Activated effector memory CD4-positive, alpha-beta T cell treated with anti-CD3 and anti-CD28 coated beads, Interleukin-2, amount 50 U/mL, for 16 hours (primary cell): ENCODE measurements at places on chromosomes 6 and 20.

- DNase-seq = no peak
Observed at GRCh38 chr6:100378576-100378975, 86.1 kb downstream of the SIM1 start.

GRCh38 chr6:84902354-84902928 lies 138.0 kb upstream of the TBX18 start:
- no peak for DNase-seq

DNA sequence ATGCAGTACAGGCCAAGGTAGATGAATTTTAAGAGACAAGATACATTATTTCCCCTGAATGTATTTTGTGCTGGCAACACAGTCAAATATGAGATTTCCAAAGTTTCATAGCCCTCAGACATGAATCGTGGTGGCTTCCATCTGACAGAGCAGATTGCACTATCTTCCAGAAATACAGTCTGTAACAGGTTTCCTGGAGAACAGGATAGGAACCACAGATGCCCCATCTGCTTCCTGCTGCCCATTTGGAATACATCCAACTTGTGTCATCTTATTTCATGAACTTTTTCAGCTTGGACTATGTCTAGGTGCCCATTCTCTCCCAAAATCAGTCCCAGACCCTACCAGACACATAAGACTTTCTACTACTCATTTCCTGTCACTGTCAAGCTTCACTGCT lies 426.0 kb downstream of the KIF16B start:
- DNase-seq = no peak

GRCh38 chr6:130203370-130203769 lies 19.4 kb downstream of the SAMD3 start:
- no peak for DNase-seq

GRCh38 chr6:133257545-133258105 lies 16.5 kb downstream of the EYA4 start:
- no peak for DNase-seq

GRCh38 chr6:12804952-12805645 lies 88.5 kb downstream of the PHACTR1 start:
- no peak for DNase-seq

- no peak for DNase-seq
Observed at GRCh38 chr6:34602318-34603111, 46.4 kb upstream of the SPDEF start.

DNA sequence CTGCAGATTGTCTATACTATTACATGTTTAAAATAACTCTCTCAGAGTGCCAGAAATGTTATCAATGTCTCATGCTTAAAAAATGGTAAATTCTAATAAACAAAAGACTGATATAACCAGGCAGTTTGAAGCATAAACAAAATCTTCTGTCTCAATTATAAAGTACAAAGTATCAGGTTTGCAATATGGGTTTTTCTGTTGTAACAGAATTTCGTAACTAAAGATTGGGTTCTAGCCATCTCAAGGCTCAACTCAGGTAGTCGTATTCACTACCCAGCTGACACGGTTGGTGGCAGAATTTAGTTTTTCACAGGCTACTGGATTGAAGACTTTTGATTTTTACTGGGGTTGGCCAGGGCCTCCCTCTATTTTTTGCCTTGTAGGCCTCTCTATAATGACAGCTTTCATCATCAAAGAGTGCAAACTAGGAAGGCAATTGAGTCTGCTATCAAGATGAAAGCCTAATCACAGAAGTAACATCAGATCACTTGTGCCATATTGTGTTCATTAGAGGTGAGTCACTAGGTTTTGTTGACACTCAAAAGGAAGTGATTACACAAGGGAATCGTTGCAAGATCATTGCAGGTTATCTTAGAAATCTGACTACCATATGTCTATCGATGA lies 3.6 kb downstream of the CYP39A1 start:
- no peak for DNase-seq

DNA sequence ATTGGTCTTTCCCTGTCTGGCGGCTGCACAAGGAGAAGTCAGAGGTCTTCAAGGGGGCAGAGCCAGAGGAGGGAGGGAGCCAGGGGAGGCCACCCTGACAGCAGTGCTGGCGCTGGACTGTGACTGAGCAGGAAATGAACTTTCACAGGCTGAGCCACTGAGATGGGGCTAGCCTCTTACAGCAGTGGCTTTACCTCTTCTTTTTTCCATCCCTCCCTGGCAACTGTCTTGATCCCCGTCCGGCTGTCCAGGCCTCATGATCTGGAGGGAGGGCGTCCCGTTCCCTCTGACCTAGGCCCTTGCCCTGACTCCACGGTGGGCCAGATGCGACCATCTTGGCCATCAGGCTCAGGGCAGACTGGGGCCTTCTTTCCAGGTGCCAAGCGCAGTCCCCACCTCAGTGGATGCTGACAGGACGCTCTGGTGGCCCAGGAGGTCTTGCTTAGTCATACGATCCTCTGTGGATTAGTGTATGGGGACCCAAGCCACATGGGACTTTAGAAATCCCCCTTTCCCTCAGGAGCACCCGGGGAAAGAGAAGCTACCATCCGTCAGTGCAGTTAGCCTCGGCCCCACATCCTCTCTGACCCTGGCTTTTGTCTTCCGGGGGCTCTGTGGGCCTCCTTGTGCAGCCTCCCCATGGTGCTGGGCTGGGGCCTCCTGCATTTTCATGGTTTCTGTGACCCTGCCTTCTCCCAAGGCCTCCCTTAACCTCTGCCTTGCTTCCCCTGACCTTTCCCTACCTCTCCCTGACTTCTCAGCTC lies 57.4 kb upstream of the CCDC167 start:
- no peak for DNase-seq

GRCh38 chr20:43389211-43389610 lies 68.5 kb upstream of the SRSF6 start:
- DNase-seq = no peak

DNA sequence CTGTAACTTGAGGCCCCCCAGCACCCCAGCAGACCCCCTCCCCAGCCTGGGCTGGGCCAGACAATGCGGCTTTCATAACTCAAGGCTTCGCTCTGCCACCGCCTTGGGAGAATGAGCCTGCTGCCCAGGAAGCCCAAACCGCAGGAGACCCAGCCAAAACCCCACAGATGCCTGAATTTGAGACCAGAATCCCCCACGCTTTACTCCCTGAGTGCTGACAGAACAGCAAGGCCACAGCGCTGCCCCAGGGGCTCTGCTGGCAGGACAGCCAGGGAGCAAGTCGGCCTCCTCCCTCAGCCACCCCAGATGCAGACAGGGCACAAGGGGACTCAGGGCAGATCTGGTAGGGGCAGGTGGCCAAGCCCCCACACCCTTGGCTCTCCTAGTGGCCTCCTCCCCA lies 2.2 kb downstream of the MDFI start:
- no peak for DNase-seq

GRCh38 chr20:34522969-34523871 lies 7.0 kb downstream of the DYNLRB1 start:
- peak; percentile 80 for DNase-seq

- no peak for DNase-seq
Observed at GRCh38 chr6:156857573-156857972, 80.4 kb downstream of the ARID1B start.

DNA sequence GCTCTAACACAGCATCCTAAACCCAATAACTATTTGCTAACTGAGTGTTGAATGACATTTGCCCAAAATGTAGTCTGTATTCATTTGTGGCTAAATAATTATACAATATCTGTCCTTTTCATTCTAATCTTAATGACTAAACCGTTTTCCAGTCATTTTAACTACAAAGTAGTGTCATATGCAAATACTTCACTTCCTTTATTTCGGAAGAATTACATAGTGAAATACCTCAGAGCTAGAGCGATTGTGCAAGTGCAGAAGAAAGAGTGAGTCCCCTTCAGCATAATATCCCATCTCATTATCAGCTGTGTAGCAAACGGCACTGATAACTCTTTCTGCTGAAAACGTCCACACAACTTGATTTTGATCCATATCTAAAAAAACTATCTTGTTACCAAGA lies 66.2 kb downstream of the ROS1 start:
- no peak for DNase-seq

- DNase-seq = no peak
Observed at GRCh38 chr6:31121131-31121790, 1.0 kb upstream of the CDSN start.

DNA sequence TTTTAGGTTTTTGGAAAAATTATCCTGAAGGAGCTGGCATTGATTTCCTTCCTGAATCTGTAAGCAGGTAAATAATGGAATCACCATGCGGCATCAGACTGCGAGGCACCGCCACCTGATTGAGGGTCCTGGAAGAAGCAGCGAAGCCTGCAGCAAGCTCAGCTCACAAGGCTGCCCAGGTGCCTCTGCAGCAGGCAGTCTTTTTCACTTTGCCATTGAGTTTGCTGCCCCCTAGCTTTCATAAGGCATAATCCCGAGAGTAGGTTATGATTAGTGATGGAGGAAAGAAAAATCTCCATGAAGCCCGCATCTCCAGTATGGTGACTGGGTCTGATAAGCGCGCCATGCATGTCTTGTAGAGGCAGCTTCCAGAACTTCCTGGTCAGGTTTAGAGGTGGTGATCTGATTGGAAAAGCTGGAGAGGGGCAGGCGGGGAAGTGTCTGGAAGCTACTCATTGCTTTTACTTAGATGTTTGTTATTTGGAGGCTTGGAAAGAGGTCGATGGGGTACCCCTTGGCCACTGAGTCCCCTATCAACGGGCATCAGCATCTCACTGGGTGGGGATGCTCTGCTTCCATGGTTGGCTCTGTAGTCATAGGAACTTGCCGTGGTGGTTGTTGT lies 26.7 kb downstream of the IYD start:
- no peak for DNase-seq

DNA sequence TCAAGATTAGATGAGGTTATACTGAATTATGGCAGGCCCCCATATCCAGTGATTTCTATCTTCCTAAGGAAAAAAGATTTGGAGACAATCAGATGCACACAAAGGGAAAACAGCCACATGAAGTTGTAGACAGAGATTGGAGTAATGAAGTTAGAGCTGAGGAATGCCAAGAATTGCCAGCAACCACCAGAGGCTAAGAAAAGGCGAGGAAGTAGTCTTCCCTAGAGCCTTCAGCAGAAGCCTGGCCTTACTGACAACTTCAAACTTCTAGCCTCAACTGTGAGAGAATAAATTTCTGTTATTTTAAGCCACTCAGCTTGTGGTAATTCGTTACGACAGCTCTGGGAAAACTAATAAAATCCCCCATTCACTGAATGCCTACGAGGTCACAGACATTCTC lies 473.9 kb downstream of the COL12A1 start:
- no peak for DNase-seq

GRCh38 chr6:44558832-44559251 lies 171.3 kb downstream of the CDC5L start:
- no peak for DNase-seq

DNA sequence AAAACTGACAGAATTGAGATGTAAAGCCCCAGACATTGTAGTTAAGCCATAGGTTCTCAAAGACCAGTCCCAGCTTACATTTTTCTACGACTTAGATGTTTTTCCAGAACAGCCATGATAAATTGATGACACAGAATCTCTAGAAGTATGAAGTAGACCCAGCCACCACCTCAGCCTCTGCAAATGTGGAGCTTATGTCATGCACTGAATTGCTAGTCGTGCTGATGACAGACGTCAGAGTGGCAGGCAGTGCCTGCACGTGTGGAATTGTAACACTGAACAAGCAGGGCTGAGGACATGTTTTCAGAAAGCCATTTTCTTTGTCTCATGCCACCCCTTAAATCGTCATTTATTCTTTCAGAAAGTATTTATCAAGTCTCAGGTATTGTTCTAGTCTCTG lies 72.4 kb upstream of the TMEM181 start:
- DNase-seq = no peak

DNA sequence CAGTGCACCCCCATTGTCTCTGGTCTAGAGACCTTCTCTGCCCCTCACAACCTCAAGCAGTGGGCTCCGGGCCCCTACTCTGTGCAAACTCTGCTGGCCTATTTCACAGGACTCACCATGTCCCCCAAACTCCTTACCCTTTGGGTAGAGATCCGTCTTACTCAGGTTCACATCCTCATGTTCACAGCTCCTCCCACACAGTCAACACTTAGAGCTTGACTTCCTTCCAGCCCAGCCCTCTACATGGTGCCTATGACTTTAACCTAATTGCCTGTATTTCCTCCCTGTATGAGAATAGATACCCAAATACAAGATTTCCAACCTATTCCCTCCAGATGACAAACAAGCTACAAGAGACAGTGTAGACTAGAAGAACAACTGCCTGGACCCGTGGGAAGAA lies 528.6 kb upstream of the JARID2 start:
- DNase-seq = no peak

DNA sequence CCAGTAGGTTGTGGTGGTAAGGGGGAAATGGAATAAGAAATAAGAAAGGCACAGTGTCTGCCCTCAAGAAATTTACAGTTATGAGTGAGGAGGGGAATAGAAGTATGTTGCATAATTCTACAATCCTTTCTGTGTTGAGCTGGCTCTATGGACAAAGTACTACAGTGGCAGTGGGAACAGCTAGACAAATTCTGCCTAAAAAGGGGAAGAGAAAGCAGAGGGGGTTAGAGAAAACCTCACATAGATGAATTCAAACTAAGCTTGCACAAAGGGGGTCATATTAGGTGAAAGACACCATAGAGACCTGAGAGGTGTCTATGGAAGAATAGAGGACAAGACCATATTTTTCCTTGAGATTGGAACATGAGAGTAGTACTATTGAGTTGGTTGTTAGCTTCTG lies 146.9 kb upstream of the VGLL2 start:
- DNase-seq = no peak

DNA sequence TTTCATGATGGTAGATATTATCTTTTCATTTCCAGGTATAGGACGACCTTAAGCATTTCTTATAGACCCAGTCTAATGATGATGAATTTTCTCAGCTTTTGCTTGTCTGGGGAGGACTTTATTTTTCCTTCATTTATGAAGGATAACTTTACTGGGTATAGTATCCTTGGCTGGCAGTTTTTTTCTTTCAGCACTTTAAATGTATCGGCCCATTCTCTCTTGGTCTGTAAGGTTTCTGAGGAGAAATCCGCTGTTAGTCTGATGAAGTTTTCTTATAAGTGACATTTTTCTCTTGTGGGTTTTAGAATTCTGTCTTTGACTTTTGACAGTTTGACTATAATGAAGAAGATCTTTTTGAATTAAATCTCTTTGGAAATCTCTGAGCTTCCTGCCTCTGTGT lies 144.7 kb upstream of the SLC22A23 start:
- no peak for DNase-seq

GRCh38 chr6:158575550-158575949 lies 15.7 kb downstream of the TMEM181 start:
- no peak for DNase-seq

GRCh38 chr6:56348578-56348977 lies 101.2 kb upstream of the COL21A1 start:
- DNase-seq = no peak

DNA sequence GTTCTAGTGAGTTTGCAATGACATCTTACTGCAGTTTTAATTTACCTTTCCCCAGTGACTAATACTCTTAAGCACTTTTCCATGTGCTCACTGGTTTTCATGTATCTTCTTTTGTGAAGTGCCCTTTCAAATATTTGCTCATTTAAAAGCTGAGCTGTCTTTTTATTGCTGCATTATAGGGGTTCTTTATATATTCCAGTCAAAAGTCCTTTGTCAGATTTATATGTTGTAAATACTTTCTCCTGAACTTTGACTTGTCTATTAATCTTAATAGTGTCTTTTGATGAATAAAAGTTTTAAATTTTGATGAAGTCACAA lies 50.2 kb upstream of the ELOVL5 start:
- no peak for DNase-seq
